ENCODE measurements at places on chromosomes 3 and 15.

DNA sequence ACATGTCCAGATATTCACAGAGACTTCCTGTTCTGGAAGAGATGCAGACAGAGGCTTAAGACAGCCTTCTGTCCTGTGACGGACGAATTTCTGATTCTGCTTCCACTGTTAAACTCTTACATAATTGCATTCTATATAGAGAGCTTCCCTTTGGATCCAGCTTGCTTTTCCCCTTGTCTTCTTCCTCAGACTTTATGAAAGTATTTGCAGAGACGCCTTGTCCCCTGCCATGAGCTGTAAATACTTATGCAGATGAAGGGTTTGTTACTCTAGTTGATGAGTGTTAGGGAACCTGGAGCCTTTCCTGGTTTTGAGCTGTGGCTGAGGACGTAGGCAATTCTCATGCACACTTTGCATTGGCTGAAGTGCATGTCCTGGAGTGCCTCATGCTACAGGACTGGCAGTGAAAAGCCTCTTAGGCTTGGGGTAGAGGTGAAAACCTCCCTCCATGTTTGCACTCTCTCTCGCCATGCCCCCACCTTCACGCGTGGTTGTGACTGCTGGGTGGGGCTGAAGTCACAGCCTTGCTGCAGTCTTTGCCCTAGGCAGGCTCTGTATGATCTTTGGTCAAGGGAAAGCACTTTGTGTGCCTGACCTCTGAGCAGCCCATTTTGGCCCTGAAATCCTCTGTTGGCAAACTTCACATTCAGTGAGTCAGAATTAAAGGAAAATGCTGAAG is 286.6 kb downstream of the PTPRG start:
- no peak for DNase-seq

DNA sequence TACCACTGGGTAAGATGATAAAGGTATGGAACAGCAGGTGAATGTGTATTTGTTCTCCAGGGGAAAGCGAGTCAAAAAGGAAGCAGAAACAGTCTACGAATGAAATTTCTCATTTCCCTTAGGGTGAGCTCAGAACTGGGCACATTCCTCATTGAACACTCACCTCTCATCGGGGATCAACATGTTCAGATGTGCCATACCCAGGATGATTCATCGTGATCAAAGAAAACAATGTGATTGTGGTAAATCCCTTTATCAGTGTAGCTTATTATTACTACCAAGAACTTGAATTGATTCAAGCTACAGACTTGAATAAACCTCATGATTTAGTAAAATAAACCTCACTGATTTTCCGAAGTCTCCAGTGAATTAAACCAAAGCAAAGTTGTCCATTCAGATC is 72.1 kb downstream of the GJD2 start:
- no peak for DNase-seq

GRCh38 chr15:88904257-88904623 is 8.9 kb upstream of the HAPLN3 start:
- no peak for DNase-seq

- no peak for DNase-seq
Observed at GRCh38 chr3:17140670-17141505, 256.1 kb downstream of the PLCL2 start.

- no peak for DNase-seq
Observed at GRCh38 chr15:37076543-37076942, 23.8 kb downstream of the MEIS2 start.

DNA sequence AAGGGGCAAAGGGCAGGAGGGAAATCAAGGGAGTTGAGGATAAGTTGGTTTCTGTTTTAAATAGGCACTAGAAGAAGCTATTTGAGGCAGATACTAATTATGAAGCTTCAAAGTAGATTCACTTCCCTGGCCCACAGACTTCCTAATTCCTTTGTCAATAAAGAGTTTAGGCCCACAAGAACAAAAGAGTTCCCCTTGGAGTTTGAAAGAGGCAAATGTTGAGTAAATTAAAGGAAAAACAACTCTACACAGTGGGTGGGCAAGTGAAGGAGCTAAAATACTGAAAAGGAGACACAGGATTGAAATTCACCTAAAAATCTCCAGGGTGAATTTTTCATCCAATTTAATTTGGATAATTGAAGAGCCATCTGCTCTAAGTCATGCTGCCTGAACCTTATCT is 411.7 kb upstream of the RORA start:
- DNase-seq, result no peak

DNA sequence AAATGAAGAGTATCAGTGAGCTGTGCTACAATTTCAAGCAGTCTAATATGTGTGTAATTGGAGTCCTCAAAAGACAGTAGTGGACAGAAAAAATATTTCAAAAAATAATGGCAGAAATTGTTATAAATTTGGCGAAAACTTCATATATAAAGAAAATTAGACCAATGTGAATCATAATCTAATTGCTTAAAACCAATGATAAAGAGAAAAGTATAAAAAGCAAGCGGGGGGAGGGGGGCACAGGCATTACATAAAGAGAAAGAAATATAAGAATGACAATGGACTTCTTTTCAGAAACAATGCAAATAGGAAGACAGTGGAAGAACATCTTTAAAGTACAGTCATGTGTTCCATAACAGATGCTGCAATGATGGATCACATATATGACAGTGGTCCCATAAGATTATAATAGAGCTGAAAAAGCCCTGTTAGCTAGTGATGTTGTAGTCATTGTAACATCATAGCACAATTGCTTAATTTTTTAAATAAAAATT is 7.9 kb upstream of the PXYLP1 start:
- DNase-seq, result no peak

DNA sequence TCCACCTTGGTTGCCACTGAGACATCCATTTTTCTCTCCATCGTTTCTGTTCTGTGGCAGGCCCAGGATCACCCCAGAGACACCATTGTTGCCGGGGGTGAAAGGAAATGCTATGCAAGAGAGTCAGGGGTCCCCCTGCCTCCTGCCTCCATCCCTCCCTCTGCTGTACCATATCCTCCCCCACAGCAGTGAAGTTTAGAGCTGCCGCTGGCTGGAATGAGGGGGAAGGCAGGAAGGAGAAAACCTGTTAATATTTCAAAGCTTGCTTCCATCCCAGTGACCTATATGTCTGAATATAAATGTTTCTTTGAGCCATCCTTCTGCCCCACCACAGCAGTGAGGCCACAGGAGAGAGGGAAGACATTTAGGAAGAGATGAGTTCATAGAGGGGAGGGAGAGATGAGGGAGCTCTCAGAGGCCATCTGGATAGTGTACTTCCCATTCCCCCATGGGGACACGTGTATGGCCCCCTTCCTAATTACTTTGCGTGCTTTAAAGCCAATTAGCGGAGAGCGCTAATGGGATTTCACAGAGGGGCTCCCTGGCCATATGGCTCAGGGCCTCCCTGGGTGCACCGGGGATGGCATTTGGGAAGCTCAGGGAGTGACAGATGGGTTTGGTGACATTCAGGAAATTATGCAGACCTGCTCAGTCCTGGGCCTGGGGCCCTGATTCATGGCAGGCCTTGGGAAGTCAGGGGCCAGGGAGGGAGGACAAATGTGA is 40.4 kb upstream of the CHRNB4 start:
- DNase-seq, result no peak

DNA sequence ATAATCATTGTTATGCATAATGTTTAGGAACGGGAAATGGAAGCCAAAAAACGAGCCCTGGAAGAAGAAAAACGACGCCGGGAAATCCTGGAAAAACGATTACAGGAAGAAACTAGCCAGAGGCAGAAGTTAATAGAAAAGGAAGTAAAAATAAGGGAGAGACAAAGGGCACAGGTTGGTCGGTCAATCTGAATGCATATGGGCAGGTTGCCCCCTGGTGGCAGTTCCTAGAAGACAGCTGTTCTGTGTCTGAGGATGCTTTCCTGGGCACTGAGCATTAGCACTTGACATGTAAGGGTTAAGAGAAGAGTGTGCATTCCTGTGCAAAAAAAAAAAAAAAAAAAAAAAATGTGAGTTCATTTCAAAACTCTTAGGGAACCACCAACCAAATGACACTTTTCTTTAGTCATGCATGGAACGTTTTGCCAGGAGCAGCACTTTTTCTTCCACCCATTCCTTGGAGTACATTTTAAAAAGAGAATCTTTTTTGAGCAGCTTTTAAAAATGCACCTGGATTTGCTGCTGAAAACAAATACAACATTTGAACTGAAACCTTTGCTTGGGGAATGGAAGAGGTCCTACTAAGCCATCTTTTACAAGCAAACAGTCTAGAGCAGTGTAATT is 11.1 kb upstream of the ABHD10 start:
- DNase-seq, result peak; percentile 67

GRCh38 chr15:42359249-42359648 is at the start of gene CAPN3:
Gene CAPN3, plus strand, starts transcription at chr15:42359501. Its CDS starts 305 bp downstream, at chr15:42359806.
- DNase-seq, result no peak

DNA sequence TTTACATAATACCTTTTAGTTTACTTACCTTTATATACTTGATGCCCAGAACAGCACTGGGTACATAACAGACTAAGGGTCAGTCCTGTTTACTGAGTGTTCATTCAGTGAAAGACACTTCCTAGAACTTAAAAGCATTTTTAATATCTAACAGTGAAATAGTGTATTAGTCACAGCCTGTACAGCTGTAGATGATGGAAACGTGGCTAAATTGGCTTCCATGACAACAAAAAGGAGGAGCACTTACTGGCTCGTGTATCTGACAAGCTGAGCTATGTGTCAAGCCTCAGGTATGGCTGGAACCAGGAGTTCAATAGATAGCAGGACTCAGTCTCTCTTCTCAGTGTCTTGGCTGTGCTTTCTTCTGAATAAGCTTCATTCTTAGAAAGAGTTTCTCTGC is 40.2 kb downstream of the CMTM8 start:
- no peak for DNase-seq

- DNase-seq, result no peak
Observed at GRCh38 chr15:38623744-38624143, 59.1 kb upstream of the RASGRP1 start.

GRCh38 chr15:86663979-86664378 is 584.3 kb downstream of the AGBL1 start:
- DNase-seq, result no peak

- DNase-seq, result no peak
Observed at GRCh38 chr15:75098404-75098803, 75.0 kb downstream of the PPCDC start.

DNA sequence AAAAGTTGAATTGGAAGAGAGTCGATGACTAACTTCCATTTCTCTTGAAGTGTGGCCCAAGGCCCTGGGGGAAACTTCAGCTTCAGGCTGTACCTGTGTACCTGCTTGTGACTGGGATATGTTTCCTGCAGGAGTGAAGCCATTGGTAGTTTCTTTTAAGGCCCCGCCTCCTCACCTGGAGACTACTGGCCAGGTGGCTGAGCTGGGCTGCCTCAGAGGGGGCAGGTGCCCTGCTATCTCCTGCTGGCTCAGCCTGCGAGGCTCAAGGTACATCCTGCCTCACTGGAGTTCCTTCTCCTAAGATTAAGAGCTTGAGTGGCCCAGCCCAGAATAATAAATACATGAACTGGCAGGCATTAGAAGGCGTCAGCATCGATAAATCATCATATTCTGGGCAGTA is 121.6 kb upstream of the ROPN1 start:
- no peak for DNase-seq

DNA sequence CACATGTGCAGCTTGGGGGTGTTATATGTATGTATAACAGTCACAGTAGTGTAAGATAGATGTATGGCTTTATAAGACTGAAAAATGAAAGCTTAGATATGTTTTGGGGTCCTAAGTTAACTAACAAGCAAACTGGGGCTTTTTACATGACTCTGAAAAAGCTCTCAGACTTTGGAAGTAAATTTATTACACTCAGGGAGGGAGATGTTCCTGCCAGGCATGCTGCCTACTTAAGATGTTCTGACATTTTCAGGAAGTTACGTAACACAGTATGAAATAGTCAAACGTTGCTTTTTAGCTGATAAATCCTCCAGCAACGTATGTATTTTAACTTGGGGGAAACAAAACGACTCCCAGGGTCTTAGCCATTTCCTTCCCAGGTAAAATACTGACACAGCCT is 1.7 kb upstream of the IFT57 start:
- no peak for DNase-seq

DNA sequence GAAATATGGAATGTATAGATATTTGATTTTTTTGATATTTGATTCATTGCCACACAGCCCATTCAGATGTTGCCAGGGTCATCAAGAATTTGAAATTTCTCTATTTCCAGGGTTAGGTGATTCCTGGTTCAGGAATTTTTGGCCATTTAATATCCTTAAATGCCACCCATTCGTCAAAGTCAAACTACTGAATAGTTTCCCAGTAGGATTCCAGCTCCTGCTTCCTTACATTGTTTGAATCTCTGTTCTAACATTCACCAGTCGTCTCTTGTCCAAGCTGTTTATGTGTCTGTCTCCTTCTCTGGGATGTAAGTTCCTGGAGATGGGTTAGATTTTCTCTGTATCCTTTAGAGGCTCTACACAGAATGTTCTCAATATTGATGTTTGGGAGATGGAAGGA is 124.9 kb upstream of the TLE3 start:
- DNase-seq, result no peak

- DNase-seq, result no peak
Observed at GRCh38 chr3:184466413-184466960, 86.6 kb downstream of the CHRD start.

- peak; percentile 20 for DNase-seq
Observed at GRCh38 chr3:108552267-108553159, 36.7 kb downstream of the CIP2A start.

GRCh38 chr3:115659253-115660220 is 36.2 kb downstream of the GAP43 start:
- DNase-seq, result no peak

DNA sequence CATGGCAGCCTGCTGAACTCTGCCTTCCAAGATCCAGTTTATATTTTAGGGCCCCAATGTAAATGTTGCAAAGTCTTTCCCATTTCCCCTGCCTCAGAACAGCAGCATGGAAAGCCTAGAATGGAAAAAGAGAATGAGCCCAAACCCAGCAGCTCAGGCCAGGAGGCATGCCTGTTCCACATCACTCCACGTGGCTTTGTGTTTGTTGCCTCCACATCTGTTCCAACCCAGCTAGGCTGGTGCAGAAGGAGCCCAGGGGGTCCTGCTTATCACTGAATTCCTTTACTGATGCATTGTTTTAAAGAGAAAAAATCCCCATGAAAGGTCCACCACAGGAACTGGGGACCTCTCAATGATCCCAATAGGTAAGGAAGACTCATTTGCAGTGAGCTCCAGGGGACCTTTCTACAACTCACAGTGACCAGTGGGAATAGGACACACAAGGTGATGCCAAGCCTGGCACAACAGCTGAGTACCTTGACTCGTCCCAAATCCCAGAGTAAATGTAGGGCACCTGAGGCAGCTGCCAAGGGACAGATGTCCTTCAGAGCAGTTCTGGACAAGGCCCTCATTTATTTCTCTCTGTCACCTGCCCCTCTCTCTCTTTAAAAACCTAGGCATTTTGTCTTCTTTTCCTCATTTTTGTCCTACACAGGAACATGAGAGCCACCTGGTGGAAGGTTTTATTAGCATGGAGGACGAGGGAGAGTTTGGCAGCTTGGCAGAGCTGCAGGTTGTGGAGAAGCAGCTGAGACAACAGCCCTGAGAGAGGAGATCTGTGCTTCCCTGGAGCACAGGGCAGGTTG is 41.7 kb upstream of the ADAMTS17 start:
- DNase-seq, result no peak

GRCh38 chr15:79089890-79090486 is 592 bp downstream of the RASGRF1 start:
- no peak for DNase-seq

GRCh38 chr3:70108072-70108471 is 108.5 kb downstream of the SAMMSON start:
- no peak for DNase-seq
